Effector memory CD4-positive, alpha-beta T cell (primary cell): ENCODE measurements at places on chromosomes 3 and 15.
A peak's percentile ranks its signal among the peaks of the same experiment; 100 is the strongest.

GRCh38 chr3:155465664-155466063, 172.2 kb upstream of the STRIT1 start:
- H3K4me3 ChIP-seq, result no peak overlapping the region
- H3K27ac ChIP-seq, result no peak overlapping the region
- no peak for DNase-seq
- H3K4me1 ChIP-seq, result no peaks in the 10 kb centered on the region

DNA sequence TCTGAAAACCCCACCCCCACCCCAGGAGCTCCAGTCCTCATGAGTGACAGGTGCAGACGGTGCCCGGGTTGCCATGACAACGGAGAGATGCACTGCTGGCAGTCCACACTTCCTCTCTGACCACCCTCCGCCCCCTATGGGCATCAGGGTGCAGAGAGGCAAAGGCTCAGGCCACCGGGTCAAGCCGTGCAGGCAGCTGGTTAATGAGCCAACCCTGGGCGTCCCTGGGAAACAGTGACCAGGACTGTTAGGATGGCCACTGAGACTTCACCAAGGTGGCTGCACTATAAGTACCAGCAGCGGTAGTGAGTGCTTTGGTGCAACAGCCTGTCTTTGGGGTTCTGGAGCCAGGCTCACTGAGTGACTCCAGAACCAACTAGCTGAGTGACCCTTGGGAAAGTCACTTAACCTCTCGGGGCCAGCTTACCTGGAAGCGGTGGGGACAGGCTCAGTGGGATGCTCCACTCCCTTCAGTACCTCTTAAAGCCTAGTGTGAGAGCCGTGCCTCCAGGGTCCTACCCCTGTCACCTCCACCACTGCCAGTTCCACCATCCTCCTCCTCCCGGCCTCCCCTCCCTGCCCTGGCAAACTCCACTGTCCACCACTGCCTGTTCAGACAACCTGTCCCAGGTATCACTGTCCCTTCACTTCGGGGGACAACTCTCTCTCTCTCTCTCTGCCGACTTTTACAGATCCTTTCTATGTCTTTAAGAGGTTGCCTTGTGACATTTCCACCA, 121.0 kb upstream of the PRR20G start:
- no peak overlapping the region for H3K27ac ChIP-seq
- H3K4me3 ChIP-seq, result no peak overlapping the region
- no peaks in the 10 kb centered on the region for H3K27me3 ChIP-seq
- no peaks in the 10 kb centered on the region for H3K36me3 ChIP-seq

- no peaks in the 10 kb centered on the region for H3K36me3 ChIP-seq
- no peak for DNase-seq
- peaks cover 6% of the 10 kb centered on the region for H3K4me1 ChIP-seq
- no peak overlapping the region for H3K4me3 ChIP-seq
- no peaks in the 10 kb centered on the region for H3K27me3 ChIP-seq
- H3K27ac ChIP-seq, result no peak overlapping the region
These were observed 48.7 kb downstream of the BFSP2 start for GRCh38 chr3:133448478-133449122.

DNA sequence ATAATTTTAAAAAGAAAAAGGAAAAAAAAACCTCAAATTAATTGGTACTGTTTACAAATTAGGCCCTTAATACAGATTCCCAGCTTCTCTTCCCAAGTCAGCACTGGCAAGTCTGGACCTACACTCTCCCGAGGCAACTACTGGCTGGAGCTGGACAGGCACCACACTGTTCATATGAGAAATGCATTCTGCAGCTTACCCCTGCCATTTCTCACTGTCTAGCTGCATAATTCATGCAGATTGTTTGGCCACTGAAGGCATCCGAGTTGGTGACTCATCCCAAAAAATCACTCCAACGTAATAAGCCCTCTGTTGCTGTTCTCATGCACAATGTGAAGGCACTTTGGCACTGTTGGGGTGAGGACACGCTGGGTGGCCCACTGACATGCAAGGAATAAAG, 45.3 kb downstream of the ROPN1B start:
- no peaks in the 10 kb centered on the region for H3K27me3 ChIP-seq
- H3K36me3 ChIP-seq, result peaks cover 16% of the 10 kb centered on the region
- H3K4me1 ChIP-seq, result no peaks in the 10 kb centered on the region
- DNase-seq, result no peak
- no peak overlapping the region for H3K27ac ChIP-seq
- H3K4me3 ChIP-seq, result no peak overlapping the region

- peak overlapping the region; percentile 53 for H3K4me3 ChIP-seq
- H3K27me3 ChIP-seq, result peaks cover 3% of the 10 kb centered on the region
- peaks cover 17% of the 10 kb centered on the region for H3K4me1 ChIP-seq
- no peaks in the 10 kb centered on the region for H3K36me3 ChIP-seq
- no peak overlapping the region for H3K27ac ChIP-seq
- no peak for DNase-seq
These were observed 681 bp downstream of the CTDSPL start for GRCh38 chr3:37862219-37862902.
